ENCODE measurements at places on chromosomes 13 and 19. TPM values are rescaled to one million over a fixed set of nuclear protein-coding genes. Genes with fewer than 3 reads are reported as not detected.

SBK2 gene
- not detected for total RNA-seq

IZUMO2 gene
- total RNA-seq, result not detected

LRRC4B gene
- 67.4 TPM for total RNA-seq

PBX4 gene
- total RNA-seq, result 8.6 TPM

CRYL1 gene
- total RNA-seq, result 13.3 TPM

SUGT1 gene
- 65.9 TPM for total RNA-seq

CPAMD8 gene
- 5.7 TPM for total RNA-seq

CILP2 gene
- total RNA-seq, result 0.98 TPM

CGB5 gene
- not detected for total RNA-seq

CDC42EP5 gene
- 1.7 TPM for total RNA-seq

ZNF709 gene
- 24.6 TPM for total RNA-seq

MEIS3 gene
- 63.4 TPM for total RNA-seq

PDX1 gene
- total RNA-seq, result not detected

SPACA4 gene
- total RNA-seq, result not detected

NXNL1 gene
- not detected for total RNA-seq

IL17D gene
- total RNA-seq, result 9.1 TPM

MED16 gene
- 24.8 TPM for total RNA-seq

CLDND2 gene
- total RNA-seq, result not detected

GFY gene
- total RNA-seq, result 0.25 TPM

KANK3 gene
- 2.2 TPM for total RNA-seq

DNAAF3 gene
- 0.49 TPM for total RNA-seq

NFIC gene
- 7.1 TPM for total RNA-seq

KCNN1 gene
- 15.0 TPM for total RNA-seq

ATP4B gene
- total RNA-seq, result not detected

MTMR6 gene
- 26.1 TPM for total RNA-seq

SYNGR4 gene
- total RNA-seq, result not detected

ZNF814 gene
- total RNA-seq, result 23.1 TPM

XRCC1 gene
- total RNA-seq, result 12.0 TPM

ZNF878 gene
- 0.25 TPM for total RNA-seq

PSG11 gene
- total RNA-seq, result not detected

MYO1F gene
- total RNA-seq, result 2.5 TPM

PSPN gene
- total RNA-seq, result 3.0 TPM

METTL21C gene
- not detected for total RNA-seq

MEGF8 gene
- 56.5 TPM for total RNA-seq

LCP1 gene
- 3.2 TPM for total RNA-seq

ZNF541 gene
- under 0.01 TPM for total RNA-seq

HCN2 gene
- 9.1 TPM for total RNA-seq

VSTM2B gene
- 15.5 TPM for total RNA-seq

CYP4F12 gene
- under 0.01 TPM for total RNA-seq

HSD17B14 gene
- total RNA-seq, result 1.7 TPM

NKPD1 gene
- 0.49 TPM for total RNA-seq

CLEC11A gene
- 2.0 TPM for total RNA-seq

CD37 gene
- 3.4 TPM for total RNA-seq

FBXW9 gene
- total RNA-seq, result 7.4 TPM
